ENCODE measurements at places on chromosomes 1 and 21.

GRCh38 chr1:8523666-8524206, 205.8 kb downstream of the SLC45A1 start:
- DNase-seq = no peak

DNA sequence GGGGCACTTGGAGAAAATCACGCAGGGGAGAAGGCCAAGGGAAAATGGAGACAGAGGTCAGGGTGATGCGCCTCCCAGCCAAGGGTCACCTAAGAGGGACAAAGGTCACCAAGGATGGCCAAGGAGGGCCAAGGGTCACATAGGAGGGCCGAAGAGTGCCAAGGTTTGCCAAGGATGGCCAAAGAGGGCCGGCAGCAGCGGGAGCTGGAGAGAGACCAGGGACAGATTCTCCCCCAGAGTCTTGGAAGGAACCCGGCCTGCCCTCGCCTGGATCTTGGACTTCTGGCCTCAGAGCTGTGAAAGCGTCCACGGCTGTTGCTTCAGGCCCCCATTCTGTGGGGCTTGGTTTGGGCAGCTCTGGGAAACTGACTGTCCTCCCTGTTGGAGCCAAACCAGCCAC, 25.6 kb upstream of the ARHGEF16 start:
- DNase-seq = no peak

DNA sequence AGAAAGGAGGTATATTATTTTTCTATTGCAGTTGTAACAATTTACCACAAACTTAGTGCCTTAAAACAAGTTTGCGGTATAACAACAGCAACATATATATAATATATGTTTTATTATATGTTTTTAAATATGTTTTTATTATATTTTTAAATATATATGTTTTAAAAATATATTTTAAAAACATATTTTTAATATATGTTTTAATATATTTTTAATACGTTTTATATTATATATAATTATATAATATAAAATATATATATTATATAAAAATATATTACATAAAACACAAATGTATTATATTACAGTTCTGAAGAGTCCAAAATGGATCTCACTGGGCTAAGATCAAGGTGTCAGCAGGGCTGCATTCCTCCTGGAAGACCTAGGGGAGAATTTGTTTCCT, 27.5 kb upstream of the FNBP1L start:
- DNase-seq = no peak

DNA sequence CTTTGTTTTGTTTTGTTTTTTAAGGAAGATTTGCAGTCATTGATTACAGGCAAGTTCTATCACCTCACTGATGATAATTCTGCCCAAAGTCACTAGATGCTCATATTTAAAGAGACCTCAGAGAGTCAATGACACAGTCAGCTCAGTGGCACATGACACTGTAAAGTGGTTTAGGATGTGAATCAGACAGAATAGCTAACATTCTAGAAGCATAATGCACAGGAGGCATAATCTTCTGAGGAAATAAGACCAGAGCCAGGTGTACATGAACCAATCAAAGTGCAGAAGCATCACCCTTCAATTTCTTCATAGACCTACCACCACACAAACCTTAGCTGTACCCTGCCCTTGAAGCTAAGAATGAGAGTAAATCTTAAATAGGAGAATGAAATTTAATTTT, 268.5 kb downstream of the BRINP2 start:
- DNase-seq = no peak

- DNase-seq = no peak
These were observed 134.7 kb downstream of the ST6GALNAC3 start for GRCh38 chr1:76209238-76209637.

Measured in activated T-helper 1 cell treated with anti-CD3 and anti-CD28 coated beads, Interleukin-12 subunit alpha, Interleukin-12 subunit beta, Interleukin-2, Interleukin-4 antibody, amounts not matched to agents 30 ng/mL and 10 ng/mL and 1 ng/mL, durations not matched to agents 14 hours and 24 hours and 36 hours (primary cell).